Stimulated activated CD8-positive, alpha-beta memory T cell treated with anti-CD3 and anti-CD28 coated beads, Interleukin-4, amount 100 ng/mL, for 1 hour (primary cell): ENCODE measurements at places on chromosomes 3 and 15.

GRCh38 chr3:29312395-29312794, 31.5 kb downstream of the RBMS3 start:
- no peak for DNase-seq

DNA sequence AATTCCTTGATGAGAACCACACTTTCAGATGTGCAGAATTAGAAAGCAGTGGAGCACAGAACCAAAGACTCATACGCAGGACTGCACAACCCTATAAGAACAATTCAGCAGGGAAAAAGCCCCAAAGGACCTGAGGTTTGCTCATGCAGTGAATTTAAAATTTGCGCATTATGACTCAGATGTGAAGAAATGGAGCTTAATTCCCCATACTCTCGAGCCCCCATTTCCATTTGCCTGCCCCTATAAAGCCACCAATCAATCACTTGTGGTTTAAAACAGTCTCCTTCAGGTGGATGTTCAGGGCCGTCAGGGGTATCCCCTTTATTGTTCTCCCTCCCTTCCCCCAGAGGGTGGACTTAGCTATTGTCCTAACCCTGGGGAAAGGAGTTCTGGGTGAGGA, 221.2 kb downstream of the IGSF11 start:
- DNase-seq, result no peak

GRCh38 chr3:140974900-140975299, 33.3 kb downstream of the SLC25A36 start:
- no peak for DNase-seq

GRCh38 chr15:96728591-96728990, 398.1 kb downstream of the NR2F2 start:
- DNase-seq, result no peak

- no peak for DNase-seq
Measured at GRCh38 chr15:87144775-87145174, 1065.1 kb downstream of the AGBL1 start.

GRCh38 chr3:149115114-149115513, 14.3 kb upstream of the HPS3 start:
- no peak for DNase-seq

DNA sequence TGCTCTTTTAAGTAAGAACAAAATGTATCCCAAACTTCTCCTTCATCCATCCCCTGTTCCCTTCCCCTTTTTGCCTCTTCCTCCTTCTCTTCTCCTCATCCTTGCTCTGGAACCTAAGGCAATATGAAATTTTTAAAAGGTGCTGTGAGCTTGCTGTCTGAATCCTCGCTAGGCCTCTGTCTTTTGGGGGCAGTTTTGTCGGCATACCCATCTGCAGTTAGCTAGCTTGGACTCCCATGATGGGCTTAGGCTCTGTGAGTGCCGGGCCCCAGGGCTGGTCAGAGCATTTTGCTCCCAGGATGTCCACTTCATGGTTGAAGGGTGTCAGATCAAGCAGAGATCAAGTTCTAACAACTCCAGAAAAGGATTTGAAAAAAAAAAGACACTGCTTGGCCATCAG, 18.6 kb downstream of the ZIC1 start:
- no peak for DNase-seq

- DNase-seq, result no peak
Measured at GRCh38 chr3:141150081-141150830, 81.4 kb upstream of the PXYLP1 start.

- DNase-seq, result no peak
Measured at GRCh38 chr15:74505837-74506514, 35.0 kb upstream of the ARID3B start.

DNA sequence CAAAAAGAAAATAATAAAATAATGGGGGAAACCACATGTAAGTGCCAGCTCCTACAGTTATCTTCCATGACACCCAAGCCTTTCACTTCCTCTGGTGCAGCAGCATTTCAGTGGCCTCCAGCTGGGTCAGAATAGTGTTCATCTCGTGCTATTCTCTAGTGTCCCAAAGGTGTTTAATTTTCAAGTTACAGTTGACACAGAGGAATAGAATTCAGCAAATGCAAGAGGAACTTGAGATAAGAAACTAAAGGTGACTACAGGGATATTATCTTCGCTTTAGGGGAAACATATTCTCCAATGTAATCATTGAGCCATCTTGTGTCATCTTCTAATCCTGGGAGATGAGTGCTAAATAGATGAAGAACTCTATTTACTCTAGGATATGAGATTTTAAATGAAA, 212.8 kb downstream of the EPHA3 start:
- DNase-seq, result no peak

DNA sequence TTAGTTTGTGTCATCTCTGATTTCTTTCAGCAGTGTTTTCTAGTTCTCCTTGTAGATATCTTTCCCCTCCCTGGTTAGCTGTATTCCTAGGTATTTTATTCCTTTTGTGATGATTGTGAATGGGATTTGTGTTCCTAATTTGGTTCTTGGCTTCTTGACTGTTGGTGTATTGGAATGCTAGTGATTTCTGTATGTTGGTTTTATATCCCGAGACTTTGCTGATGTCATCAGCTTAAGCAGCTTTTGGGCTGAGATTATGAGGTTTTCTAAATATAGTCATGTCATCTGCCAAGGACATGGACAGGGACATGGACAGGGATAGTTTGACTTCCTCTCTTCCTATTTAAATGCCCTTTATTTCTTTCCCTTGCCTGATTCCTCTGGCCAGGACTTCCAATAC, 35.8 kb downstream of the MYO9A start:
- no peak for DNase-seq

- no peak for DNase-seq
Measured at GRCh38 chr3:192364316-192364715, 363.0 kb downstream of the FGF12 start.

- no peak for DNase-seq
Measured at GRCh38 chr3:135017003-135017893, 222.2 kb downstream of the EPHB1 start.

DNA sequence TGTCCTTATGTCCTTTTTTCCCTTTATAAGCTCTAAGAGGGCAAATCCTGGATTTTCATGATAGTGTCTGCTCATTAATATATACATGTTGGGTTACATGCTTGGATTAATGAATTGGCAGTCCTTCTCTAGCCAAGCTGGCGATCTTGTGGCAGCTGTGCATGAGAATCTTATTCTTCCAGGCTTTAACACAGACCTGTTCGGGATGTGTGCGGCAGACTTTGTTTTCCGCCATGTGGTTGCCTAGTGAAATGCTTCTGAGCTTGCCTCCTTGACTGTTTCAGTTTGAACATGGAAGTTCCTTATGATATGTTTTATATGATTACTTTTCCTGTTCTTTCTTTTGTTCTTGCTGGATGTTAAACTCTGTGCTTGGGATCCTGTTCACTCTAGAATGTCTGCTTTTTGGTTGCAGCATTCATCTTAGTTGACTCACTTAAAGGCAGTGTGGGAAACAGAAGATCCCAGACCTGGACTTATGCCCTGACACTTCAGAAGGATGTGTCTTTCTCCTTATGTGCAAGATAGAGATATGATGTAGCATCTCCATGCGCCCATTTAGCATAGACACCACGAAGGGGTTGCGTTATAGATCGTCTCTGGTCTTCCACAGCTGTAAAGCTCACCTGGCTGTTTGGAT, 7.2 kb downstream of the CHCHD6 start:
- DNase-seq, result no peak

- no peak for DNase-seq
Measured at GRCh38 chr15:100394736-100395440, 53.1 kb upstream of the ADAMTS17 start.

GRCh38 chr3:12840591-12841148, 695 bp downstream of the RPL32 start:
- DNase-seq, result no peak

DNA sequence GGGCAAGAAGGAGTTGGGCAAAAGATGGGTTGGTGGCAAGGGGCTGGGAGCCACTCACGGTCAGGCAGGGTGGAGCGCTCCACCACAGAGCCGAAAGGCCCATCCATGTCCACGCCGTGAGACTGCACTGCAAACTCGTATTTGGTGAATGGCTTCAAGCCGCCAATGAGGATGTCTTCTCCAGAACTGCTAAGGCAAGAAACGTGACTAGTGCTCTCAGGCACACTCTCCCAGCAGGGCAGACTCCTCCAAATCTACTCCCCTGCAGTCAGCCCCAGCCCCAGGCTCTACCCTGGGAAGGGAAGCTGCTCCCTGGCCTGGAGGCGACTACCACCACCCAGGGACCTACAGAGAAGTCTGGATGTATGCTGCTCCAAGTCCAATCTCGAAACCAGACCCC, 11.4 kb upstream of the IGDCC3 start:
- no peak for DNase-seq

DNA sequence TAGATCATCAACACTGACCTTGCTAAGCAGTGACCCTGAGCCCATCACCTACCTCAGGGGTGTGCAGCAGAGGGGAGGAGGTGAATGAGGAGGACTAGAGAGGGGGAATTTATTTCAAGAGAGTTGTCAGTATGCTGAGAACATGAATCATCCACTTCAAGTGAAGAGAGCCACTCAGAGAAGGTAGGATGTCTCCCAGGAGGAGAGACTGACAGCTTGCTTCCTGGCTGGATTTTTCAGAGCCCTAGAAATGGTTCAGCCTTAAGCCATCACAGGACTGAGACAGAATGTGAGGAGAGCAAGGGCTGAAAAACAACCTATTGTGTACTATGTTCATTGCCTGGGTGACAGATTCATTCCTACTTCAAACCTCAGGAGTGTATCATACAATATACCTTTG, 34.8 kb downstream of the CCNL1 start:
- DNase-seq, result no peak
